Aorta (tissue), 5 donors: ENCODE measurements at places on chromosomes 5 and 9. TPM values are rescaled to one million over a fixed set of nuclear protein-coding genes. Genes with fewer than 3 reads are reported as not detected.

DNA sequence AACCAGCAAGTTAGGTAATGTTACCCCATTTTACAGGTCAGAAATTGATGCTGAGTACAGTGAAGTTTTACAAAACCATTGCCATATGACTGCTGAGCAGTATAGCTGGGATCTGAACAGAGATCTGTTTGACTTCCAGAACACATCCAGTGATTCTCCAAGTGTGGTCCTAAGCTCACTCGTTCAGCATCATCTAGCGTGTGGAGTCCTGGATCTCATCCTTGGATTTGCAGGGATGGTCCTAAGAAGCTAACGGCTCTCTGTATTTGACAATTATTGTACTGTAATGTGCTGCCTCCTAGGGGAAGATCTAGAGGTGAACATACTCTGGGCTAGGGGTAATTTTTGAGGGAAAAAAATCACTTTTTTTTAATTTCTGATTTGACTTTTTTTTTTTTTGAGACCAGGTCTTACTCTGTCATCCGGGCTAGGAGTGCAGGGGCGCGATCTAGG is 1.4 kb downstream of the SLC26A2 start:
- DNase-seq: no peak
- no peaks in the 10 kb centered on the region for H3K36me3 ChIP-seq
- H3K4me3 ChIP-seq: no peak overlapping the region
- H3K4me1 ChIP-seq: no peaks in the 10 kb centered on the region
- H3K27ac ChIP-seq: peak overlapping the region; percentile 30

The FANCC gene
- 5.7 TPM for total RNA-seq

GRCh38 chr5:140988100-140988499 is 21.8 kb downstream of the PCDHAC2 start:
- no peaks in the 10 kb centered on the region for H3K36me3 ChIP-seq
- no peak for DNase-seq
- H3K4me3 ChIP-seq: no peak overlapping the region

The LVRN gene
- total RNA-seq: 1.4 TPM

GRCh38 chr5:92580814-92581213 is 1000.2 kb downstream of the NR2F1-AS1 start:
- no peaks in the 10 kb centered on the region for H3K4me1 ChIP-seq
- H3K36me3 ChIP-seq: no peaks in the 10 kb centered on the region
- H3K27ac ChIP-seq: no peak overlapping the region
- H3K27me3 ChIP-seq: no peaks in the 10 kb centered on the region

The PCA3 gene
- total RNA-seq: 0.32 TPM

The MARCOL gene
- total RNA-seq: not detected

DNA sequence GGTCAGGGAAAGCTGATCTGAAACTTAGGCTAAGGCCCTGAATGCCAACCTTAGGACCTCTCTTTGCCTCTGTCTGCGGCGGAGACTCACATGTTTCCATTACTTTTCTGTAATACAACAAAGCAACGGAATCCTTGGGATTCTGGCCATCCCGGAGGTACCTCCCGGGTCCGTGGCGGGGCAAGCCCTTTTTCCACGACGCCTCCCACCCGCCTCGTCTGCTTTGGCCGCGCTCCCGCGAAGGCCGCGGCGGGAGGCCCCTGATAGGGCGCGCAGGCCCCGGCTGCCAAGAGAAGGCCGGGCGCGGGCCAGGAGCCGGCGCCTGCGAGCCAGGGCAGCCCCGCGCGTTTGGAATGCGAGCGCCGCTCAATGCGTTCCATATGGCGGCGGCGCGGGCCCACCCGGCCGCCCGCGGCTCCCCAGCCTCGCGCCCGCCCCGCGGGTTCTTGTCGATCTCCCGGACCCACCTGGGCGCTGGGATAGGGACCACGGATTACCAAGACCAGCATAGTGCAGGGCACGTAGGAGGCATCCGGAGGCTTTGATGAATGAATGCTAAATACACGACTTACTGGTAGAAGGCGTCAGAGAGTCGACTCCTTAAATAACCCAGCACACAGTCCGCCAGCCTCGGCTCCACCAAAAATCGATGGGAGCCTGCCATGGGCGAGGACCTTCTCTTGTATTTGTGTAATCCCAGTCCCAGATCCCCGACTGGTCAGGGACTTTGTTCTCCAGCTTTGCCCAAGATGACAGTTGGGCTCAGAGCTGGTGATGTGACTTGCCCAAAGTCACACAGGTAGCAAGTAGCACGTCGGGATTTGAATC is 17.5 kb upstream of the PHF19 start:
- H3K4me3 ChIP-seq: no peak overlapping the region
- no peaks in the 10 kb centered on the region for H3K27me3 ChIP-seq
- DNase-seq: peak; percentile 86
- no peaks in the 10 kb centered on the region for H3K4me1 ChIP-seq

DNA sequence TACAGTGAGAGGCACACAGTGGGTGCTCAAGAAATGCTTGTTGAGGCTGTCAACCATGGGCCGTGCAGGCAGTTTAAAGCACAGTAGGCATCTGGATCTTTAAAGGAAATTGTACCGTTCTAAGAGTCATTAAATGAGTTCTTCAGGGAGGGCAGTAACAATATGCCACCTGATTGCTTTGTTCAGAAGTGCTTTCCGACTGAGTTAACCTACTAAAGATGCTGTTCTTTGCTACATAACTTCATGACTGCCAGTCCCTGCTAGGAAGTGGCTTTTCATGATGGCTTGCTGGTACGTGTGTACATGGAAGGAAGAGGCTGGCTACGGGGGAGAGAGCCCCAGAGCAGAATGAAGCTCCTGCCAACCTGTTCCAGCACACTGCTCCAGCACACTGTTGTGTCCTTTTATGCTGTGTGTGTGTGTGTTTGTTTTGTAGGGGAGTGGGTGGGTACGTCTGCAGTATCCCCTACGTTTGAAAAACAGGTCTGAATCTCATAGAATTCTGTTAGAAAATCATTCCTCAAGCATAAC is 41.9 kb upstream of the PPP2R2B start:
- no peak for DNase-seq
- no peaks in the 10 kb centered on the region for H3K4me1 ChIP-seq
- H3K27ac ChIP-seq: no peak overlapping the region
- H3K36me3 ChIP-seq: no peaks in the 10 kb centered on the region
- H3K4me3 ChIP-seq: no peak overlapping the region
- no peaks in the 10 kb centered on the region for H3K27me3 ChIP-seq

The ARL14EPL gene
- total RNA-seq: not detected

GRCh38 chr9:120837921-120838320 is 4.8 kb downstream of the PSMD5 start:
- no peak overlapping the region for H3K4me3 ChIP-seq
- H3K4me1 ChIP-seq: no peaks in the 10 kb centered on the region
- no peaks in the 10 kb centered on the region for H3K27me3 ChIP-seq

The ZNF879 gene
- 6.1 TPM for total RNA-seq

- no peaks in the 10 kb centered on the region for H3K27me3 ChIP-seq
- H3K27ac ChIP-seq: no peak overlapping the region
- no peaks in the 10 kb centered on the region for H3K36me3 ChIP-seq
- H3K4me3 ChIP-seq: no peak overlapping the region
Observed at GRCh38 chr9:7338586-7339281, 460.8 kb downstream of the DMAC1 start.

- no peaks in the 10 kb centered on the region for H3K27me3 ChIP-seq
- H3K36me3 ChIP-seq: no peaks in the 10 kb centered on the region
- no peak overlapping the region for H3K4me3 ChIP-seq
- no peak overlapping the region for H3K27ac ChIP-seq
Observed at GRCh38 chr5:143559586-143560109, 156.2 kb upstream of the NR3C1 start.

The LIFR gene
- total RNA-seq: 69.6 TPM

The NME5 gene
- total RNA-seq: 0.58 TPM

The CLIC3 gene
- 7.0 TPM for total RNA-seq

- H3K27me3 ChIP-seq: no peaks in the 10 kb centered on the region
- H3K4me3 ChIP-seq: no peak overlapping the region
- no peak for DNase-seq
- H3K27ac ChIP-seq: no peak overlapping the region
- no peaks in the 10 kb centered on the region for H3K36me3 ChIP-seq
Observed at GRCh38 chr9:9790216-9790872, 822.5 kb downstream of the PTPRD start.

GRCh38 chr9:70609542-70610286 is 195.3 kb upstream of the KLF9 start:
- H3K4me1 ChIP-seq: peaks cover 6% of the 10 kb centered on the region
- H3K27ac ChIP-seq: peak overlapping the region; percentile 52
- peak; percentile 60 for DNase-seq
- no peaks in the 10 kb centered on the region for H3K27me3 ChIP-seq
- no peak overlapping the region for H3K4me3 ChIP-seq

DNA sequence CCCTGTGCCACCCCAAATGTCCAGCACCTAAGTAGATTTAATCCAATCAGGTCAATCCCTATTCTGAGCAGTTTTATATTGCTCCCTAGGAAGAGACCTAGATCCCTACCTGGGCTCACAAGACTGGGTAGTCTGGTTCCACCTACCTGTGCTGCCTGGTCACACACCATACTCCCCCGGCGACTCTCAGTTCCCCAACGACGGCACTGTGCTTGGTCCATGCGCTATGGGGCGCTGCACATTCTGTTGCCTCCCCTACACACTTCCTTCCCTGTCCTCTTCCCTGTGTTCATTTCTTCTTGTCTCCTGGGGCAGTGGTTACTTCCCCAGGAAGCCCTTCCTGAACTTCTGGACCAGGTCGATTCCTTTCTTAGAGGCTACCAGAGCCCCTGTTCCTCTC is 109.9 kb upstream of the IL12B start:
- H3K4me1 ChIP-seq: no peaks in the 10 kb centered on the region
- no peak overlapping the region for H3K27ac ChIP-seq
- no peak for DNase-seq
- H3K4me3 ChIP-seq: no peak overlapping the region
- H3K36me3 ChIP-seq: no peaks in the 10 kb centered on the region
- no peaks in the 10 kb centered on the region for H3K27me3 ChIP-seq

- H3K27ac ChIP-seq: no peak overlapping the region
- no peaks in the 10 kb centered on the region for H3K36me3 ChIP-seq
- H3K27me3 ChIP-seq: no peaks in the 10 kb centered on the region
- no peak for DNase-seq
Observed at GRCh38 chr5:146041180-146041789, 64.1 kb downstream of the PLAC8L1 start.

- H3K4me3 ChIP-seq: no peak overlapping the region
- no peak overlapping the region for H3K27ac ChIP-seq
- no peak for DNase-seq
- H3K27me3 ChIP-seq: no peaks in the 10 kb centered on the region
- H3K36me3 ChIP-seq: no peaks in the 10 kb centered on the region
Observed at GRCh38 chr5:140267559-140268018, 35.3 kb downstream of the PFDN1 start.

The ZNF300 gene
- 6.6 TPM for total RNA-seq
